ENCODE measurements at places on chromosomes 12 and 14. TPM values are rescaled to one million over a fixed set of nuclear protein-coding genes. Genes with fewer than 3 reads are reported as not detected.

DNA sequence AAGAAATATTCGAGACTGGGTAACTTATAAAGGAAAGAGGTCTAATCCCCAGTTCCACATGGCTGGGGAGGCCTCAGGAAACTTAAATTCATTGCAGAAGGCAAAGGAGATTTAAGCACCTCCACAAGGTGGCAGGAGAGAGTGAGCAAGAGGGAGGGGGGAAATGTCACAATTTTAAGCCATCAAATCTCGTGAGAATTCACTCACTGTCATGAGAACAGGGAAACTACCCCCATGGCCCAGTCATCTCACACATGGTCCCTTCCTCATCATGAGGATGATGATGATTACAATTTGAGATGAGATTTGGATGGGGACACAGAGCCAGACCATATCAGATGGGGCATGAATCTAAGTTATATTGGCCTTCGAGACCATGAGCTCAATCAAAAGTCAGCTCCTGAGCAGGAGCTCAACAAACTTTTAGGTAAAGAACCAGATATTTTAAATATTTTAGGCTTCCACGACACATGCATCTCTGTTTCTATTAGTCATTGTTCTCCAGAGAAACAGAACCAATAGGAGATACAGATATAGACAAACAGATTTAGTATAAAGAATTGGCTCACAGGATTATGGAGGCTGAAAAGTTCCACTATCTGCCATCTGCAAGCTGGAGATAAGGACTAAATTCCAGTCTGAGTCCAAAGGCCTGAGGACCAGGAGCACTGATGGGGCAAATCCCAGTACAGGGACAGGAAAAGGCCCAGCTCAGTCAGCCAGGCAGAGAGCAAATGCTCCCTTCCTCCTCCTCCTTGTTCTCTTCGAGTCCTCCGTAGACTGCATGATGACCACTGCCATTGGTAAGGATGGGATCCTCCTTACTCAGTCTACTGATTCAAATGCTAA is 24.9 kb downstream of the DGLUCY start:
- H3K4me3 ChIP-seq = no peak overlapping the region
- H3K27me3 ChIP-seq = no peaks in the 10 kb centered on the region
- DNase-seq = no peak

Gene DIO3
- 0.05 TPM for polyA plus RNA-seq

- H3K36me3 ChIP-seq = no peaks in the 10 kb centered on the region
- H3K27ac ChIP-seq = no peak overlapping the region
- H3K4me3 ChIP-seq = no peak overlapping the region
Measured at GRCh38 chr14:23565626-23566025, 2.0 kb downstream of the AP1G2 start.

DNA sequence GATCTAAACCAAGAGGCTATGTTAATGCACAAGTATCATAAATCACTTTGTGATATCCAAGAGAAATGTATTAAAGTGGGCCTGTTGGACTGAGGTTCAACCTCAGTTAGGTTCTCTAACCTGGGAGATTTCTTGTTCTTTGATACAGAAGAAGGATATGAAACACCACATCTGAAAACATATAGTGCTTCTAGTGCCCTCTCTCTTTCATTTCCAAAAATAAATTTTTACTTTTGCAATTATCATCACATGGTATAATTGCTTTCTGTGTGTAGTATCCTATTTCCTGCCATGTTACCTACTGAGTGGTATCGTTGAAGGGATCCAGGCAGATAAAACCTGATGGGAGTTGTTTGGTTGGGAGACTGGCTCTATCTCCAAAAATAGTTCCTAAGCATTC is 264.9 kb downstream of the CCER1 start:
- no peaks in the 10 kb centered on the region for H3K36me3 ChIP-seq
- no peak for DNase-seq
- no peak overlapping the region for H3K27ac ChIP-seq
- no peak overlapping the region for H3K4me3 ChIP-seq
- no peaks in the 10 kb centered on the region for H3K27me3 ChIP-seq
